GM12865 (cell line): ENCODE measurements at places on chromosomes 13 and 19.

- DNase-seq, result no peak
Observed at GRCh38 chr19:34998777-34999497, 1.2 kb upstream of the GRAMD1A start.

- DNase-seq, result no peak
Observed at GRCh38 chr19:9848762-9849161, 13.6 kb downstream of the PIN1 start.

- DNase-seq, result no peak
Observed at GRCh38 chr19:40610396-40611064, 9.4 kb downstream of the LTBP4 start.

GRCh38 chr13:48873081-48873480 lies 102.6 kb upstream of the FNDC3A start:
- no peak for DNase-seq

DNA sequence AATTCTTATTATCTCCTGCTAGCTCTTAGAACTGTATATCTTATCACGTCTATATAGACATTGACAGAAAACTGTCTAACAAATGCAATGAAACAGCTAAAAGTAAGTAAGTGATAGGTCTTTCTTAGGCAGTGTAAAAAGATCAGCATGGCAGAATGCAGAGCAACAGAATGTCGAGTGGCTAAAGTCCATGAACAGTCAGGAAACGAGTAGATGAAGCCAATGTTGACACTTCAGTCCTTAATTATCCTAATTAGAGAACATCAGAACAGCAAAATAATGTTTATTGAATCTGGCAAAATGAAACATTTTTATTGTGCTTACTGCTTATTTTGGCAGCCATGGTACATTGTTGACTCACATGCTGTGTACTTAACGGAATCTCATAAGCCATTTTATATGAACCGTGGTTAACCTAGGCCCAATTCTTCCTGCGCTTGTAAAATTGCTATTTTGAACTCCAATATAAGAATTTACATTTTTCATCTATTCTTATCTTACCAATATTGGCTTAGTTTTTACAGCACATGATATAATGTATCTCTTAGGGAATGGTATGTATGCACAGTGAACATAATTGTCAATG lies 748.1 kb downstream of the DACH1 start:
- no peak for DNase-seq

DNA sequence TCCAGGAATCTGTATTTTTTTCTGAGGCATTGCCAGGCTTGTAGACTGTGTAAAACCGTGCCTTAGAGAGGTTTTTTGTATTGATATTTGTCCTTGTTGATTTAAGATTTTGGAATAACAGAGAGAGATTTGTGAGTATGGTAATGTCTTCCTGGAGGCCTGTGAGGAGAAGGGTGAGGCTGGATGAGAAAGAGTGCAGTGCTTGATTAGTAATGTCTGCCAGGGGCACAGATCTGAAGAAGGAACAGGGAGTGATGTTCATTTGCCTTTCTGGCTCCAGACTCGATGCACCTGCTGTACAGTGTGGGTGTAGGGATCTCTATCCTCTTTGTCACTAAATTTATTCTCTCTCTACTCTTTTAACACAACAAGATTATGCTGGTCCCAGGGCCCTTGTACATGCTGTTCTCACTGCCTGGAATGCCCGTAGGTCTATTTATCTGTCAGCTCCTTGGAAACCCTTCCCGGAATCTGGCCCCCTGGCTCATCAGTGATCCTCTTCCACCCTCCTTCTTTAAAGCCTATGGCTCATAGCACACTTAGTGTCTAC lies 4.2 kb downstream of the FIZ1 start:
- no peak for DNase-seq

- no peak for DNase-seq
Observed at GRCh38 chr13:111494641-111495040, 174.2 kb downstream of the TEX29 start.

- no peak for DNase-seq
Observed at GRCh38 chr19:16829822-16830289, 658 bp downstream of the SIN3B start.

DNA sequence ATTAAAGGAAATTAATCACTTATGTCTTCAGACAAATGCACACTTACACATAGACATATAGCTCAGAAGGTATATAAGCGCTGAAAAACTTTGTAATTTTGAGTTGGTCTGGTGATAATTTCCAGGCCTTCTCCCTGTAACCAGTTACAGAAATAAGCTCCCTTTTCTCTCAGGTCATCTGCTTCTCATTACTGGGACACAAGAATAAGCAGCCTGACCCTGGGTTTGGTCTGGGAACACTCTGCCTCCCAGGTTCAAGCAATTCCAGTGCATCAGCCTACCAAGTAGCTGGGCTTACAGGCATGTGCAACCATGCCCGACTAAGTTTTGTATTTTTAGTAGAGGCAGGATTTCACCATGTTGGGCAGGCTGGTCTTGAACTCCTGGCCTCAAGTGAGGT lies 274.5 kb downstream of the LMO7 start:
- DNase-seq, result no peak

GRCh38 chr19:5023128-5023571 lies 54.2 kb downstream of the KDM4B start:
- DNase-seq, result no peak

DNA sequence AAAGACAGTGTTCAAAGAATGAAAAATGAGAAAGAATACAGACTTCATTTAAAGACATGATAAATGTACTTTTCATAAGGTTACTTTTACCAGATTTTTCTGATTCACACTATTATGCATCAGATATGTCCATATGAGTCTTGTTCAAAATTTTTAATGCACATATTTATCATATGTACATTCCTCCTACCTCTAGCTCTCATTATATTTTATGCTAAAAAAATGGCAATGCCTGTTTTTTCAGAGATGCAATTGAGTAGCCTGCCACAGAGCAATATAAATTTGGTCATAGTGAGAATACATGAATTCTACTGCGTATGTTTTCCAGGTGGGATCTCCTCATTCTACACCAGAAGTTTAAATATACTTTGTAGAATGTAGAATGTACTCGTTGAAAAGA lies 807.0 kb upstream of the SLITRK6 start:
- no peak for DNase-seq

GRCh38 chr19:1942934-1943555 lies 2.1 kb downstream of the CSNK1G2 start:
- peak; percentile 41 for DNase-seq

GRCh38 chr19:57512845-57513244 lies 13.1 kb downstream of the ZNF773 start:
- DNase-seq, result peak; percentile 26

DNA sequence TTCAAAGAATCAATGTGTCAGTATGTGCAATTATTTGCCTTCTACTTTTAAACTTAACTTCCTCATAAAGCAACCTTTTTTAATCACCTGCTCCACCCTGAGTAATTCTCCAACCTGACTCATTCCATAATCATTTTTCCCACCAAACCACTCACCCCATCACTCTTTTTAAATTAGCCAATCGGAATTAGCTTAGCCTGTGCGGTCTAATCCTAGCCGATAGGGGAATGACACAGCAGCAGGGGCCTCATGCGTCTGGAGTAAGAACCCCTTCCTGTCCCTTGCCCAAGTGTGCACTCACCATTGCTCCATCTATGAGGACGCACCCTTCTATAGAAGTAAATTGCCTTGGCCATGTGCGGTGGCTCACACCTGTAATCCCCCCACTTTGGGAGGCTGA lies 27.4 kb upstream of the ZNF83 start:
- DNase-seq, result no peak

DNA sequence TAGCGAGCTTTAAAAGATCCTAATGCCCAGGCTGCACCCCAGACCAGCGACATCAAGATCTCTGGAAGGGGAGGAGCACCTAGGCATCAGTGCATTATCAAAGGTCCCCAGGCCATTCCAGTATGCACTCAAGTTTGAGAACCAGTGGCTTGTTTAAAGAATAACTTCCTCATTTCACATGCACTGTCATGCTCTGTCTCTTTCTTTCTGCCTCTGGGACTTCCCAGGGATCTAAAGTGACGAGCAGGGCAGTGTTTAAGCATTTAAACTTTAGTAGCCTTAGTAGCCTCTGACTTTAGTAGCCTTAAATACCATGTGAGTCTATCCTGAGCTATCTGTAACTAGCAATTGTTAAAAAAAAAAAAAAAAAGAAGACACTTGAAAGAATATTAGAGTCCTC lies 8.9 kb upstream of the FARP1 start:
- peak; percentile 62 for DNase-seq

GRCh38 chr19:10567656-10568055 lies 1.1 kb downstream of the CDKN2D start:
- no peak for DNase-seq

GRCh38 chr19:3803986-3804385 lies 17.8 kb upstream of the MATK start:
- no peak for DNase-seq

DNA sequence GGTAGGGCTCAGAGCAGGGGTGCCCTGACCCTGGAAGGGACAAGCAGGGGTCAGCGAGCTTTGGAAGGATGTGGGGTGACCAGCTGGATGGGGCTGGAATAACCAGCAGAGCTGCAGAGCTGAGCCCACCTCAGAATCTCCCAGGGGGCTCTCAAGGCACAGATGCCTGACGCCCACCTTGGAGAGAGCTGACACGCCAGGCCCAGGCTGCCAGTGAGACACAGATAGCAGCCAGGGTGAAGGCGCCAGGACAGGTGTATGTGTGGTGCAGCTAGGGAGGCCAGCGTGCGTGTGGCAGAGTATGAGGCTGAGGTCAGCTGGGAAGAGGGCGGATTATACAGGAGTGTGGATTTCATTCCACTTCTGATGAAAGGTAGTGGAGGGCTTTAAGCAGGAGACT lies 8.9 kb downstream of the AP1M1 start:
- DNase-seq, result no peak

DNA sequence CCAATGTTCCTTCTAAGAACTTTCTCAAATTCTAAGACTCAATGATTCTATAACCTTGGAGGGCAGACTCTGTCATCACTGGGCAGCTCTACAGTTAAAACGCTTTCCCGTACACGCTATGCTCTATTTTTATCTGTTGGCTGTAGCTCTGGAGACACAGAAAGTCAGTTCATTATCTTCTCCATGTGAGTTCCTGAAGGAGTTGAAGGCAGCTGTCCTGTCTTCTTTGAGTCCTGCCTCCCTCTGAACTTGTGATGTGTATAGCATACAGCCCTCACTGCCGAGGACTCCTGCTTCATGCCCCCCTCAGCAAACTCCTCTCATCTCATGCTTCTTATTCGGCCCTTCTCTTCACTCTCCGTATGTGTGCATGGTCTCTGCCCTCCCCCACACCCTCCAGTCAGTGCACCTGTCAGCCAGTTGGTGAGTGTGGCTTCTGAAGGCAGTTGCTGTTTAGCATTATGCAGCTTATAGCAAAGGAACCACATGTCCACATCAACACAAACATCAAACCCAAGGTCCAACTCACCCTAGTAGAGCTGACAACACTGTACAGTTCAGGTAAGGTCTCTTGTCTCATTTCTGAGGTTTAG lies 504.9 kb downstream of the DIAPH3 start:
- DNase-seq, result no peak

DNA sequence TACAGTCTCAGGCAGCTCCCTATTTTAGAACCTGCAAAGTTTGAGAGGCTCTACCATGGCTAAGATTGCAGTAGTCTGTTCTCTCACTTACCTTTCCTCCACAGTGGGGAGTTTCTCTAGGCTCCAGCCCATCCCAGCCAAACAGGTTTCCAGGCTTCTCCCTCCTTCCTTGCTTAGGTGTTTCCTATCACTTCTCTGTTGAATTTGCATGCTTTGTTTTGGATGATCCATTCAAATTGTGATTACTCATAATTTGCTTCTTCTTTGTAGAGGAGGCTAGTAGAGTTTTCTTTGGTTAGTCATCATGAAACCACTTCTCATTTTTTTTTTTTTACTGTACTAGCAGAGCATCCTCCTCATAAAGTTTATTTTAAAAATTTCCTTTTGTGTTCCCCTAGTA lies 1242.2 kb upstream of the MIR17HG start:
- DNase-seq, result no peak

DNA sequence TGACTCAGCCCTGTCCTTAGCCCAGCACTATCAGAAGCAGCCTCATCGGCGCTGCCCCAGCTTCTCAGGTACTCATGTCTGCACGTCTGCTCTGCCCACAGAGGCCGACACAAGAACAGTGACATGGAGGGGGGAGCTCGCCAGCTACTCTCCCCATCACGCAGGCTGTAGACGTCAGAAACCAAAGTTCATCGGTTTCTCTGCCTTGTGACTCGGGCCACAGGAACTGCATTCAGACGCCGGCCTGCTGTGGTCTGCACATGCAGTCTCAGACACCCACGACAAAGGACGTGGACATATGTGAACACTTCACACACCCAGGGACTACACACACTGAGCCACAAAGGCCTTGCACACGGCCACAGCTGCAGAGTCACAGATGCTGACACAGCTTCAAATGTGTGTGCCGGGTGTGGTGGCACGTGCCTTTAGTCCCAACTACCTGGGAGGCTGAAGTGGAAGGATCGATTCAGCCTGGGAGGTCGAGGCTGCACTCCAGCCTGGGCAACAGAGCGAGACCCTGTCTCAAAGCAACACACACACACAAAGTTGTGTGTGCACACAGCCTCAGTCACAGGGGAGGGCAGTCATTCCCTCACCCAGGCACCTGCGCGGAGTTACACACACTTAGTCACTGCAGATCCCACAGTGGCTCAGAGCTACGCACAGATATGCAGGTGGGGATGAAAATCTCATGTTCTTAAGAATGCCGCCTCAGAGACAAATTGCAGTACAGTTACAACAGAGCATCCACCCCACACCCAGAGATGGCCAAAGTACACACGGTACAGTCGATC lies 4.9 kb upstream of the ZFP36 start:
- peak; percentile 89 for DNase-seq

DNA sequence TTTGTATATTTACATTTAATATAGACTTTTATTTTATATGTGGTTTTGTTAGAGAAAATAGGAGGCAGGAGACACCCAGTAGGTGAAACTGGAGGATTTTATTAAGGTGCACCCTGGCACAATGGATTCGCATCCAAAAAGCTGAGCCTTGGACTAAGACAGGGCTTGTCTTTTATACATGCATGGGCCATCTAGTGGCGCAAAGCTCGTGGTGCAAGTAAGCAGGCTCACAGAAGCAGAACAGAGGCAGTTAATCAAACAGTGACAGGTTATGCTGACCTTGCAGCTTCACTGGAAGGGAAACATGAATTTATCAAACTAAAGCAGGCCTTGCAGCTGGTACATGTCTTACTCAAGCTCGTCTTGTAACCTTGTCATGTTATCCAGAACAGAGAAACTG lies 58.8 kb upstream of the ZNF681 start:
- peak; percentile 19 for DNase-seq

DNA sequence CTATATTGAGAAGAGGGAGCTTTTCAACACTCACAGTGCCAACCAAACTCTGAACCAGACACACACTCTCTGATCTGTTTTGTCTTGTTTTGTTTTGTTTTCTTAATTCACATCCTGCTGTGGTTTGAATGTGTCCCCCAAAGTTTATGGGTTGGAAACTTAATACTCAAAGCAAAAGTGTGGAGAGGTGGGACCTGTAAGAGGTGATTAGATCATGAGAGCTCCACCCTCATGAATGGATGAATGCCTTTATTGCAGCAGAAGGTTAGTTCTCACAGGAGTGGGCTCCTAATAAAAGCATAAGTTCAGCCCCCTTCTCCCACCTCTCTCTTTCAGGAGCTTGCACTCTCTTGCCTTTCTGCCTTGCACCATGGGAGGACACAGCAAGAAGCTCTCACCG lies 957.1 kb downstream of the PCDH9 start:
- no peak for DNase-seq
